Activated CD8-positive, alpha-beta memory T cell treated with anti-CD3 and anti-CD28 coated beads, Interleukin-2, amount 50 U/mL, for 48 hours (primary cell): ENCODE measurements at places on chromosomes 3 and 15.
A peak's percentile ranks its signal among the peaks of the same experiment; 100 is the strongest.

GRCh38 chr15:80310776-80311175 lies 58.8 kb upstream of the CTXND1 start:
- no peak for DNase-seq

- peak; percentile 83 for DNase-seq
Observed at GRCh38 chr15:25437777-25438600, 835 bp downstream of the UBE3A start.

DNA sequence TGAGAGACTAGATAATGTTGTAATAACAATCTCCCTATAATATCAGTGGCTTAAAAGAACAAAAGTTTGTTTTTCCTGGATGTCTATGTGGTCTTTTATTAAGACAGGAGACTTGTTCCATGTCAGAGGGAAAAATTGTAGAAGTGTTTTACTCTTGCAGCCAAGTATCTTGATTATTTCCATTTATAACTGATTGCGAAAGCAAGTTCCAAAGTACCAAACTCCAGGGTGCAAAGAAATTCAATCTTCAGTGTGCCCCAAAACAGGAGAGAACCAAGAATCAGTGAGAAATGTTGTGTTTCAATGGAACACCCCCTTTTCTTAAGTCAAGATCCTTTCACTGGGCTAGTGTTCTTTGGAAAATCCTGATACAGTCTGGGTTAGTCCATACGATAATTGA lies 624.4 kb upstream of the BCHE start:
- DNase-seq = no peak

- no peak for DNase-seq
Observed at GRCh38 chr3:62785384-62785783, 89.8 kb downstream of the CADPS start.

GRCh38 chr15:69395460-69395859 lies 18.7 kb upstream of the KIF23 start:
- DNase-seq = peak; percentile 42

GRCh38 chr15:67570875-67571647 lies 28.6 kb downstream of the MAP2K5 start:
- no peak for DNase-seq

GRCh38 chr15:56906766-56907165 lies 11.7 kb upstream of the TCF12 start:
- DNase-seq = no peak

DNA sequence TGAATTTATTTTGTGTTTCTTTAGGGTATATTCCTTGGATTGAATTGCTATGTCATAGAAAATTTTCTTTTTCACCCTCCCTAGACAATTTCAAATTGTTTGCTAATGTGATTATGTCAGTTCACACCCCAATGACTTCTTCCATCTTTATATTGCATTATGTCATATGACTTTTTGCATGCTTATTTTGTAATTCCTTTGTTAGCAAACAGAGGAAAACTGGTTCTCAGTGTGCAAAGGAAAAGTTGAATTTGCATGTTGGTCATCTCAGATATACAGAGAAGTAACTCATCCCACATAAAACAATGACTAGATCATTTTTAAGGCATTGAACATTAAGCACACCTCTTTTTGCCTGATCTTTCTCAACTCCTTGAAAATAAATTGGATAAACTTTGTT lies 3.3 kb upstream of the RNF13 start:
- DNase-seq = no peak

DNA sequence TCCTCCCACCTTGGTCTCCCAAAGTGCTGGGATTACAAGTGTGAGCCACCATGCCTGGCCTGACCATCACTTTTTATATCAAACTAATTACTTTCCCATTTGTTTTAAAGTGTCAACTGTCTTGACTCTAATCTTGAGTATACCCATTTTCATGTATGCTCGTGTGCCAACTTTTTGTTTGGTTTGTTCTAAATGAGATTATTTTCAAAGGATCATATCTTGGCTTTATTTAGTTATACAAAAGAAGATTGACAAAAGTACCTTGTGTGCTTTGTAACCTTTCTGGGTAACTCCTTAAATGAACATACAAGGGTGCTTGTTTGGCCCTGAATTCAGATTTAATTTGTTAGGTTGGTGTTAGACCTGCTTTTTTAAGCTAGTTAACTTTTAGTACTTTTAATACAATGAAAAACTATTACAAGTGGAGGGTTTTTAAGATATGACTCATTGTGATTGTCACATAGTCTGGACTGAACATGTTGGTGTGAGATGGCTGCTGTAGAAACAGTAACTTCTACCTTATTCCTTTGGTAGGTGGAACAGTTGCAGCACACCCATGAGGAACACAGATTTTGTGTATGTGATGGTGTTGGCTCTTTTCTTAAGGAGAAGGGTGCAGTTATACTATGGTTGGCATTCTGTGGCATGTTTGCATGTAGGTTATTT lies 10.7 kb downstream of the KIF23 start:
- DNase-seq = no peak

DNA sequence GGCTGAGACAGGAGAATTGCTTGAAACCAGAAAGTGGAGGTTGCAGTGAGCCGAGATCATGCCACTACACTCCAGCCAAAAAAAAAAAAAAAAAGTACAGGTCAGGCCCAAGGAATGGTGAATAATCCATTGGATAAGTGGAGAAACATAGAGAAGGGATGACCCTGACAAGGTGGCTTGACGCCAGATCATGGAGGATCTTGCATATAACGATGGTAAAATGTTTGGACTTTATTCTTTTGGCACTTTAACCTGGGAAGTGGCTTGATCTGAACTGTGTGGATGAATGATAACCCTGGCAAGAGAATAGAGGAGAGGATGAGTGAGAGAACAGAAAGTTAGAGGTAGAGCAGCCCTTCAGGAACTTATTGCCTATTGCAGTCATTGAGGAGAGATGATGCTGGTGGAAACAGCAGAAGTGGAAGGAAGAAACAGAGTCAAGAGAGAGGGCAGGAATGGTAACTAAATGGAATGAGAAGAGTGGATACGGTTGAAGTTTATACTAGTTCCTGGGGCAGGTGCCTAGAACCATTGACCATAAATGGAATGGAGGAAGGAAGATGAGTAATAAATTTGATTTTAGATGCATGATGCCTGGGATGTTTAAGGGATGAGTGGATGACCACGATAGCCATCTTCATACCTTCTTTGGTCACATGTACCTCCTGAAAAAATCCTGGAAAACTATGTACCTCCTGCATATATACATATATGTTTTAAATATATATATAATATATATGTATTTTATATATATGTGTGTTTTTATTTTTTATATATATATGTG lies 57.8 kb downstream of the BLM start:
- no peak for DNase-seq

GRCh38 chr3:65230261-65231139 lies 542.7 kb upstream of the ADAMTS9 start:
- no peak for DNase-seq

DNA sequence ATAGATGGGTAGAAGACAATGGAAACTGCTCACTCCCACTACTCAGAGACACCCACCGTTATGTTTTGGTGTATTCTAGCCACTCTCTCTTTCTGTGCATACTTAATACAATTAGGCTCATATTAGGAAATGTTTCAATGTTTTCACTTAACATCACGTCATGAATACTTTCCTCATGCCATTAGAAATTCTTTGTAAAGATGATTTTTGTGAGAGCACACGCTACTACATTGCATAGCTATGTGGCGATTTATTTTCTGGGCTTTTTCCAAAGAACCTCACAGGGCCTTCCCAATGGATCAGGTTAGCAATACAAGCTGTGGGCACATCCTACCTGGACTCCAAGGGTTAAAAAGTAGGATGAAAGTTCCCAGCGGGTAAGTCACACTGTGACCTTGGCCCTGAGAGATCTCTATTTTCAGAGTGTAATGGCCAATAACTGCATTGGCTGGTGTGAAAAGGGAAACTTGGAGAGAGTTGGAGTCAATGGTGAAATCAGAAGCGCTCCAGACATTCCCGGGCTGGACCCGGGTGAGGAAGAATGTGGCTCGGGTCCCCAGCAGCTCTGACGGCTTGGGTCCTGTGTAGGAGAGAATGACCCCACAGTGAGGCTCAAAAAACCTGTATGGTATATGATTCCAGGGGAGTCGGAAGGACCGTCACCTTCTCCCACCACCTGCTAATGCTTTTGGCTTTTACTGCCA lies 25.8 kb upstream of the TGM5 start:
- no peak for DNase-seq

DNA sequence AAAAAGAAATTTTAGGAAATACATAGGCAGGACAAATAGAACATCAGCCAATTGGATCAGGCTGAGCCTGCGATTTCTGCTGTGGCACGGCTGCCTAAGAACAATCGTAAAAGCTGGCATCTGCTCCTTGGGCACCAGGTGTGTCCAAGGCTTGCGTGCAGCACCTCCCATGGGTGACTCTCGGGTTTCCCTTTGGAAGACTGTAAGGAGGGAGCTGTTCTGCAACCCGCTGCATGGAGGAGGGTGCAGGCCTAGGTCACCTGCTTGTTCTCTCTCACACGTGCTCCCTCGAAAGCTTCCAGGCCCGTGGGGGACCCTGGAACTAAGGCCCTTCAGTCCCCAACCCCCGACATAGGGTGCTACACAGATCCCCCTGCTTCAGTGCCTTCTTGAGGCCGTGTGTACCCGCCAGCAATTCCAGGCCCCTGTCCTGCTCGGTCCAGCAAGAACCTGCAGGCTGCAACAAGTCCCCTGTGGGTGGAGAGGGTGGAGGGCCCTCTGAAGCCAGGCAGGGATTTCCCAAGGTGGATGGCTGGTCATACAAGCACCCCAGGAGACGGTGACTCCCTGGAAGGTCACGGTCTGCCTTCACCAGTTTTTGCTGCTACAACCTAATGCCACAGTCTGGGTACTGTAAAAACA lies 3.4 kb downstream of the GP9 start:
- DNase-seq = no peak

DNA sequence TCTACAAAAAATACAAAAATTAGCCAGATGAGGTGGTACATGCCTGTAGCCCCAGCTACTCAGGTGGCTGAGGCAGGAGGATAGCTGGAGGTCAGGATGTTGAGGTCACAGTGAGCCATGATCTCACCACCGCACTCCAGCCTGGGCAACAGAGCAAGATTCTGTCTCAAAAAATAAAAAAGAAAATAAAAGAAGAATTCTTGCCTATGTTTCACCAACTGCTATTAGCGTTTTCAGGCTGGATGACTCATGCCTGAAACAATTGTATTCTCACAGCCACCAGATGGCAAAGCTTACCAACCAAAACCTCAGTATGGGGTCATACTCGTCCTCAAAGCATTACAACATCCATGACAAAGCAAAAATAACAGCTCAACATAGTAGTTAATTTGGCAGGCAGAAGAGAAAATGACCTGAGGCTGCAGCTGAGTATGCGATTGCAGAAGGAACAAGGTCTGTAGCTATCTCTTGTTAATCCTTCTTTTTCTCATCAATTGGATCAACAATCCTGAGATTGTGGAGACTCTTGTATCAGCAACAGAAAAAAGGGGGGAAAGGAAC lies 52.2 kb downstream of the TP53BP1 start:
- no peak for DNase-seq

GRCh38 chr15:58605931-58606530 lies 143.5 kb downstream of the ADAM10 start:
- no peak for DNase-seq

DNA sequence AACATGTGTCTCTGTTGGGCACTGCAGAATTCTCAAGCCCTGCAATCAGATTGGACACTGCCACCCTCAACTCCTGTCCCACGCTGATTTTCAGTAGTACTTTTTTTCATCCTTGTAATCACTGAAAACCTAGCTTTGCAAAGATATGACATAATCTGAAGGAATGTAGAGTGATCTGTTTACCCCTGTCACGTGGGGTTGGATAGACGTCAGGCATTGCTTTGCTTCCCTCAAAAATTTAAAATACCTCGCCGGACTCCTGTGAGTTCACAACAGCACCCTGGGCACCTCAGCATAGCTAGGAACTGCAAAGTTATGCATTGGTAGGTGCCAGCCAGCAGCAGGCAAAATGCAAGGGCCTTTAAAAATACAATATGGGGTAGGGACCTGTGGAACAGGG lies 71.1 kb upstream of the OXTR start:
- no peak for DNase-seq

GRCh38 chr15:71687902-71688508 lies 122.3 kb upstream of the NR2E3 start:
- DNase-seq = no peak

DNA sequence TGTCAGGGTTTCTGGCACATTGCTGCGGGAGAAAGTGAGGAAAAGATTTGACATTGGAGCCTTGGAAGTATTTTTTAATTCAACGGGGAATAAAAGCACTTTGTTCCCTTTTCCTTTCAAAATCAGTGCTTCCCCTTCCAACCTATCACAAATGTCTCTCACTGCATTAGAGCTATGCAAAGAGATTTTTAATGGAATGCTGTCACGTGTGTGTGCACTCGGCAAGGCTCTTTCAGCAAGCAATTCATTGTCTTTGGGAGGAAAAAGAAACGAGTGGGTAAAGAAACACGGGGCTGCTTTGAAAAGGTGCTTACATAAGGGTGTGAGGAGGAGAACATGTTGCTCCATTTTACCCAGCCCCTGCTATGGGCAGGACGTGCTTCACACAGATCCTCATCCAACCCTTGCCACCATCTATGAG lies 490.4 kb upstream of the PROK2 start:
- no peak for DNase-seq
